ENCODE measurements at places on chromosomes 16 and 17.

DNA sequence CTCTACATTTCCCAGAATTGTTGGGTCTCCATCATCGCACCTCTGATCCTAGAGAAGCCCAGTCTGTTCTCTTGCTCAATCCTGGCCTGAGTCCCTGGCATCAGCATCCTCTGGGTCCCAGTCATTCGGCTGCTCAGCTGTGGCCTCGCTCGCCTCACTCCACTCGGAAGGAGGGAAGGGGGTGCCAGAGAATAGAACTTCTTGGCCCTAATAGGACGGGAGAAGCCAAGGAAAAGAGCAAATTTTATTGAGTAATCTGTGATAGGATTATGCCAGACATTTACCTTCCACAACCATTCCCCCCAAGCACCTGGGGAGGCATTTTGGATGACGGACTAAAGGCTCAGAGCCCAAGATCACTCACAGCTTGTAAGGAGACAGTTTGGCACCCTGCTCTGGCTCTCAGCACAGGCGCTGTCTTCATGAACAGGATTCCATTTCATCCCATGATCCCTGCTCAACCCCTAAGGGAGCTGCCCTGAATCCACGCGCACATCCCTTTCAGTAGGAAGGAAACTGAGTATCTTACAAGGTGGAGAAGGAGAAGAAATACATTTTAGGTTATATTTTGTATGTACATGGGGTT, 498 bp upstream of the CLEC10A start:
- no peak for DNase-seq

DNA sequence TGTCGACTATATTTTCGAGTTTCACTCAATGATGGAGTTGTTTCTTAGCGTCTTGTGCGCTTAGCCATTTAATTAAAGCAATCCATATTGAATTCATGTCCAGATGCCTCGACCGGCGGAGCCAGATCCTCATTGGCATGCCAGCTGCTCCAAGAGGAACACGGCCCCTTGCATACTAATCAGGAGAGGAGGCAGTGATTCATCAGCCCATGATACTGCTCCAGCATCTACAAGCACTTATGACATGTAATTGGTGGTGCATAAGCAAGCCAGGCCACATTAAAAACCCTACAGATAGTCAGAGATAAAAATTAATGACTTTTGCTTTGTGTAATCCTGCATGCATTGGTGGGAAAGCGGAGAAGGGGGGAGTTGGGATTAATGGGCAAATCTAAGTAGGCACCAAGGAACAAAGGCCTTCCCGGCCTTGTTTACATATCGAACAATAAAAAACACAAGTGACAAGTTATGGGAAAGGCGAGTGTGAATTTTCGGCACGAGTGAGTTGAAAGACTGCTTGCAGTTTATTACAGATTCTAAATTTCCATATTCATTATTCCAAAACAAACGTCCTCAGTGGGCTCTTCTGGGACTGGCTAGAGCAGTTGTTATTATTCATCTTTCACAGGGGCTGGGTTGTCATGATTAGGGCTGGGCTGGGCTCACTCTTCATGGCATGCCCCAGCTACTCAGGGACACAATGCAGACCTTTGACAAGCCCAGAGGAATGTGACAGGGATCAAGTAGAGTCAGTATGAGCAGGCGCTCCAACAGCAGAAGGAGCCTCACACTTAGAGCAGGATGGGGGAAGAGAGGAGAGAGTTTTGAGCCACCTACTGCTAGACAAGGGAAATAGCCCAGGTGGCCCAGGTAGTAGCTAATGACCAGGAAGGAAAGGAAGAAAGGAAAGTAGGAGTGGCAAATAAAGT, 281.7 kb upstream of the ZFHX3 start:
- DNase-seq = no peak

- no peak for DNase-seq
Observed at GRCh38 chr17:80807882-80808281, 183.8 kb upstream of the CHMP6 start.

- DNase-seq = no peak
Observed at GRCh38 chr16:51120730-51121347, 30.2 kb downstream of the SALL1 start.
